ENCODE measurements at places on chromosomes 1 and 21. TPM values are rescaled to one million over a fixed set of nuclear protein-coding genes. Genes with fewer than 3 reads are reported as not detected.

GRCh38 chr1:44254392-44254910, 41.2 kb downstream of the DMAP1 start:
- H3K36me3 ChIP-seq = peaks cover 4% of the 10 kb centered on the region
- no peak for DNase-seq
- peaks cover 8% of the 10 kb centered on the region for H3K4me1 ChIP-seq
- H3K4me3 ChIP-seq = no peak overlapping the region
- H3K27ac ChIP-seq = no peak overlapping the region
- no peaks in the 10 kb centered on the region for H3K27me3 ChIP-seq

DNA sequence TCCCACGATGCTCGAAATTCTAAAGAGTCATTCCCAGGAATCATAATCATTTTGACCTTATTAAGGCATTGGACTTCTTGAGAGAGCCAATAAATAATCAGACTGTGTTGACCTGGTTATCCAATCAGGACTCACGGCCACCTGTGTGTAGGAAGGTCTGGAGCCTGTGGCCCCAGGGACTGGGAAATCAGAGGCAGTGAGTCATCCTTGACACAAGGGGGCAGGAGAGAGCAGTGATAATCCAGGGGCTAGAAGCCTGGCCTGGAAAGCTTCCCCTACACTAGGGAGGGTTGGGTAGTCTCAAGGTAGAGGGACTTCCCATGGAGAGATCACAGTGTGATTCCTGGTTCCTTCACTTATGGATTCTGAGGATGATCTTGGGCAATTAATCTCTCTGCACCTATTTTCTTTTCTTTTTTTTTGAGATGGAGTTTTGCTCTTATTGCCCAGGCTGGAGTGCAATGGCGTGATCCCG, 4.7 kb downstream of the MR1 start:
- DNase-seq = peak; percentile 52
- no peaks in the 10 kb centered on the region for H3K36me3 ChIP-seq
- H3K4me3 ChIP-seq = no peak overlapping the region
- H3K27ac ChIP-seq = no peak overlapping the region

DNA sequence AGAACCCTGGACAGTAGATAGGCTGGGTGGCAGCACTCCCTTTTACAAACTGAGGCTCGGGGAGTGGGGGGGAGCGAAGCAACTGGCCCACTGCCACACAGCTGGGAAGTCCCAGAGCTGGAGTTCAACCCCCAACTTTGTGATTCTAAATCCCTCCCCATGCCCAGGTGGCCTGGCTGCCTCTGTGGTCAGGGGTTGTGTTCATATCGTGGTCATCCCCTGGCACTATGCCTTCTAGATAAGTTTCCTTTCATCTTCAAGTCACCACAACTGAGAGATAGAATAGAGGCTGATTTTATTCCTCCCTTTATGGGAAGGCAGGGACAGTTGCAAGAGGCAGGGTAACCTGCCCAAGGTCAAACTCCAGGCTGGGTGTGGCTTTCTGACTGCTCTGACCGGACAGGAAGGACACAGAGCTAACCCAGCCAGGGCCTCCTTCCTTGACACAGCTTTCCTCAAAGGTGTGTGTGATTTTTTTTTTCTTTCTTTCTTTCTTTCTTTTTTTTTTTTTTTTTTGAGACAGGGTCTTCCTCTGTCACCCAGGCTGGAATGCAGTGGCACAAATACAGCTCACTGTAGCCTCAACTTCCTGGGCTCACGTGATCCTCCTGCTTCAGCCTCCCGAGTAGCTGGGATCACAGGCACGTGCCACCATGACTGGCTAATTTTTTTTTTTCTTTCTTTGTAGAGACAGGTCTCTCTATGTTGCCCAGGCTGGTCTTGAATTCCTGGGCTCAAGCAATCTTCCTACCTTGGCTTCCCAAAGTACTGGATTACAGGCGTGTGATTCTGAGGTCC, 18.4 kb upstream of the TNFRSF1B start:
- H3K27ac ChIP-seq = peak overlapping the region; percentile 62

DCDC2B gene
- not detected for total RNA-seq

DNA sequence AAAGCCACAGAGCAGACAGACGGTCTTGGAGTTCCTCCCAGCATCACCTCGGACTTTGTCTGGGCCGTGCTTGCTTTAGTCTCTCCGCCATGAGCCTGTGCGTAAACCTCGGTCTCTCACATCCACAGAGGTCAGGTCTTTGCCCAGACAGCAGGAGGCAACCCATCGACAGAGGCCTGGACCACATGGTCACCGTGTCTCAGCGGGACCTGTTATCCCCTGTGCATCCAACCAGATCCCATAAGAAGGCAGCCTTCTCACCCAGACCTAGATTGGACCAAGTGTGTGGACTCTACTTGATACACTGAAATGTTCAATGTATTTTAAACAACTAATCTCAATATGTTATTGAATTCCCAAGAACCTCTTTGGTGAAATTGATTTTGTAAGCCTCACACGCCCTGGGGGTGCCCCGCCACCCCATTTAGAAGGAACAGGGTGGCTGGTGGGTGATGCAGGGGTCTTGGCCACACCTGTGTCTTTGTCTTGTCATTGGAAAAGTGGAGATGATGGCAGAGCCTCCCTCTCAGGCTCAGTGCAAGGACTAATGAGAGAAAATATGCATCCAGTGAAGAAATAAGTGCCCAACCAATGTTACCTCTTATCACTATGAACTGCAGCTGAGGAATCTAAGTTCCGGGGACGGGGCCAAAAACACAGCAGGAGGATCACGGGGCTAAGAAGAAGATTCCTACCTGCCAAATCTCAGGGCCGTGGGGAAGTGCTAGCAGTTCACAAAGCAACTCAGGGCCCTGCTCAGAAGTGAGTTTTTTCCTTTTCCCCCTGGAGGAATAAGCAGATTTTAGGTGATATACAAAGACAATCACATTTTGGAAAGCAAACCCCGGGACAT, 101.6 kb upstream of the BACE2 start:
- no peak overlapping the region for H3K4me3 ChIP-seq
- H3K27ac ChIP-seq = no peak overlapping the region
- peaks cover 8% of the 10 kb centered on the region for H3K27me3 ChIP-seq
- DNase-seq = no peak
- no peaks in the 10 kb centered on the region for H3K36me3 ChIP-seq

DNA sequence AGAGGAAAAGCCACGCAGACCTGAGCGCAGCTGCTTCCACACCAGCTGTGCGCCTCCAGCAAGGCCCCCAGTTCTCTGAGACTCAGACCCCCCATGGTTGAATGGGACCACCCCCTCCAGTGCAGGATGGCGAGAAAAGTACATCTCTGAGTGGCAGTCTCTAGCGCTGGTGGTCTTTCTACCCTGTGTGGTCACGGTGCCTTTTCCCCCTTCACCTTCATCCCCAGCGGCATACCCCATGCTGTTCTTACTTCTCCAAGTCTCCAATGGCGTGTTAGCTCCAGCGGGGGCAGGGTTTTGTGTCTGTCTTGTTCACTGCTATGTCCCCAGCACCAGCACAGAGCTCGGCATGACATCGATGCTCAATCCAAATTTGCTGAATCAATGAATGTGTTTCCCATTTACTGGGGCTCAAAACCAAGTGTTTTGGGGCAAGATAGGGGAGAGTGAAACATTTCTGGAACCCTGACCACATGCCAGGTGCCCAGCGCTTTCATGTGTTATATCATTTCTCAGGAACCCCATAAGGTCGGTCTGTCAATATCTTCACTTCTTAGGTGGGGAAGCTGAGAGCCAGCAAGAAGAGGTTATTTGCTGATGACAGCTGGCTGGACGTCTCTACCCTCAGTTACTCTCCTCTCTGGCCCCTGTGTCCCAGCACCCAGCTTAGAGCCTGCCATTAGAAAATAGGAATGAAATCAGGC, 959 bp upstream of the SDC3 start:
- H3K27ac ChIP-seq = peak overlapping the region; percentile 72
- H3K27me3 ChIP-seq = no peaks in the 10 kb centered on the region
- H3K4me1 ChIP-seq = peaks cover 36% of the 10 kb centered on the region
- DNase-seq = peak; percentile 22
- no peaks in the 10 kb centered on the region for H3K36me3 ChIP-seq

DNA sequence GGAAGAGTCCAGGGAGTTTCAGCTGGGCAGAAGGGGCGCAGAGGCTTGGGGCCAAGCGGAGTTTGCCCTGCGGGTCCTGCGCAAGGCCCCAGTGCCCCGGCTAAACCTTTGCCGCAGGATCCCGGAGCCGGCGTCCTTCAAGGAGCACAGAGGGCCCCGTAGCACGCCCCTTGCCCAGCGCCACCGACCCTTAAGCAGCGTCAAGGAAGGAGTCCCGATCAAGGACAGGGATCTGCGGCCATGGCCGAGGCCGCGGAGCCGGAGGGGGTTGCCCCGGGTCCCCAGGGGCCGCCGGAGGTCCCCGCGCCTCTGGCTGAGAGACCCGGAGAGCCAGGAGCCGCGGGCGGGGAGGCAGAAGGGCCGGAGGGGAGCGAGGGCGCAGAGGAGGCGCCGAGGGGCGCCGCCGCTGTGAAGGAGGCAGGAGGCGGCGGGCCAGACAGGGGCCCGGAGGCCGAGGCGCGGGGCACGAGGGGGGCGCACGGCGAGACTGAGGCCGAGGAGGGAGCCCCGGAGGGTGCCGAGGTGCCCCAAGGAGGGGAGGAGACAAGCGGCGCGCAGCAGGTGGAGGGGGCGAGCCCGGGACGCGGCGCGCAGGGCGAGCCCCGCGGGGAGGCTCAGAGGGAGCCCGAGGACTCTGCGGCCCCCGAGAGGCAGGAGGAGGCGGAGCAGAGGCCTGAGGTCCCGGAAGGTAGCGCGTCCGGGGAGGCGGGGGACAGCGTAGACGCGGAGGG, 520 bp downstream of the CLIC6 start:
- H3K36me3 ChIP-seq = no peaks in the 10 kb centered on the region
- H3K27me3 ChIP-seq = peaks cover 62% of the 10 kb centered on the region
- DNase-seq = no peak
- peak overlapping the region; percentile 49 for H3K27ac ChIP-seq

DNA sequence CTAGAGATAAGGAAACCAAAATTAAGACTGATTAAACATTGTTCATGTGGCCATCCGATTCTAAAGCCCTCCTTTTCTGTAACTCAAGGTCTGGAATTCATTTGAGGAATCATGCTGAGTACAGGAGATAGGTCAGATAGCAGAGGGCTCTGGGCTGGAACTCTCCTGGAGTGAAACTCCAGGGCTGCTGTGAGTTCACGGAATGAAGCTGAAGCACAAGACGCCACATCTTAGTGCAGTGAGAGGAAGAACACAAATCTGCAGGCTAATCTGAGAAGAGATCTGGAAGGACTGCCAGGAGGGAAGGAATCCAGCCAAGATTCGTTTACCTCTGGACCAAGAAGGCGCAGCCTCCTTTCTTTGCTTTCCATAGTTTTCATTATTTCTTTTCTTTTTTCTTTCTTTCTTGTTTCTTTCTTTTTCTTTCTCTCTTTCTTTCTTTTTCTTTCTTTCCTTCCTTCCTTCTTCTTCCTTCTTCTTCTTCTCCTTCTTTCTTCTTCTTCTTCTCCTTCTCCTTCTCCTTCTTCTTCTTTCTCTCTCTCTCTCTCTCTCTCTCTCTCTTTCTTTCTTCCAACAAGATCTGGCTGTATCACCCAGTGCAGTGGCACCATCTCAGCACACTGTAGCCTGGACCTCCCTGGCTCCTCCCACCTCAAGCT, 74.8 kb upstream of the ATP1B1 start:
- H3K4me1 ChIP-seq = peaks cover 4% of the 10 kb centered on the region
- H3K27ac ChIP-seq = no peak overlapping the region
- no peaks in the 10 kb centered on the region for H3K27me3 ChIP-seq
- no peak for DNase-seq
- H3K36me3 ChIP-seq = no peaks in the 10 kb centered on the region

SPRR2F gene
- not detected for total RNA-seq

- H3K4me1 ChIP-seq = peaks cover 8% of the 10 kb centered on the region
- no peak for DNase-seq
- H3K27me3 ChIP-seq = no peaks in the 10 kb centered on the region
- H3K4me3 ChIP-seq = no peak overlapping the region
- H3K27ac ChIP-seq = no peak overlapping the region
- no peaks in the 10 kb centered on the region for H3K36me3 ChIP-seq
Observed at GRCh38 chr1:229031061-229031460, 239.8 kb upstream of the RAB4A start.

Measured in heart left ventricle (tissue), 16 donors.